ENCODE measurements at places on chromosomes 1 and 21.

DNA sequence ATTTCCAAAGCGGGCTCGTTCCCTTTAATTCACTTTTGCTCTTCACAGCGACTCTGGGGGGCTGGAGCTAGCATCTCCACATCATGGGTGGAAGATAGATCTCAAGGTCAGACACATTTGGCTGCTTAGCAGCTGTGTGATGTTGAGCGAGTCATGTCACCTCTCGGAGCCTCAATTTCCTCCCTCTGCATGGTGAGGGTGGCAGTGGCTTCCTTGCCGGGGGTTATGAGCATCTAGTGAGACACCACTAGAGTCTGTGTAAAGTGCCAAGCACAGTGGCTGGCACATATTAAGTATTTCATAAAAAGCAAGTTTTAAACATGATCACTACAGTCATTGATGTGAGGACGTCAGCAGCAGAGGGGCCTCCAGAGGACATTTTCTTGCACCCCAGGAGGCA is 16.9 kb upstream of the ECE1 start:
- no peak for DNase-seq

DNA sequence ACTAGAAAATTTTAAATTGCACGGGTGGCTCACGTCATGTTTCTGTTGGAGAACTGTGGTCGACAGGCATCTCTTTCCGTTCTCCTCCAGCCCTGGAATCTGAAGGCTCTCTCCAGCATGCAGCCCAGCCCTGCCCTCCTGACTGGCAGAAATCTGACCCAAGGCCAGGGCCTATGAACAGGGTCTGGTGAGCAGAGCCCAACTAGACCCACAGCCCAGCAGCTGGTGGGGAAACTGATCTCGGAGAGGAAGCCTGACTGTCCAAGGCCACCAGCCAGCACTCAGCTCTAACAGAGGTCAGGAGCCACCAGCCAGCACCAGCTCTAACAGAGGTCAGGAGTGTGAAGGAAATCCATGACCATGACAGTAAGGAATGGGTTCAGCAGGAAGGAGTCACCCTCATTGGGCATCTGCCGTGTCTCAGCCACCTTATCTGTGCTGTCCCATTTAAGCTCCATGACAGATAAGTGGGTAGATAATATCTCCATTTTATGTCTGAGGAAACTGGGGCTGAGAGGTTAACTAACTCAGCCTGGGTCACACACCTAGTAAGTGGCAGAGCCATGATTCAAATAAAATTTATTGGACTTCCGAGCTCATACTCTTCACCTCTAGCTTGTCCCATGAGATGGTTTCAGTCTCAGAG is 20.2 kb upstream of the PKP1 start:
- no peak for DNase-seq

DNA sequence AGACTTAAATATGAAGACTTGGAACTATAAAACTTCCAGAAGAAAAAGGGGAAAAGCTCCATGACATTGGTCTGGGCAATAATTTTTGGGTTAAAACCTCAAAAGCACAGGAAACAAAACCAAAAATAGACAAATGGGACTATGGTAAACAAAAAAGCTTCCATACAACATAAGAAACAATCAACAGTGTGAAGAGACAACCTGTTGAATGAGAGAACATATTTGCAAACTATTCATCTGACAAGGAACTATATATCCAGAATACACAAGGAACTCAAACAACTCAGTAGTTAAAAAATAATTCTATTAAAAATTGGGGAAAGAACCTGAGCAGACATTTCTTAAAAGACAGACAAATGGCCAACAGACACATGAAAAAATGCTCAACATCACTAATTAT is 192.7 kb upstream of the ZNHIT6 start:
- no peak for DNase-seq

DNA sequence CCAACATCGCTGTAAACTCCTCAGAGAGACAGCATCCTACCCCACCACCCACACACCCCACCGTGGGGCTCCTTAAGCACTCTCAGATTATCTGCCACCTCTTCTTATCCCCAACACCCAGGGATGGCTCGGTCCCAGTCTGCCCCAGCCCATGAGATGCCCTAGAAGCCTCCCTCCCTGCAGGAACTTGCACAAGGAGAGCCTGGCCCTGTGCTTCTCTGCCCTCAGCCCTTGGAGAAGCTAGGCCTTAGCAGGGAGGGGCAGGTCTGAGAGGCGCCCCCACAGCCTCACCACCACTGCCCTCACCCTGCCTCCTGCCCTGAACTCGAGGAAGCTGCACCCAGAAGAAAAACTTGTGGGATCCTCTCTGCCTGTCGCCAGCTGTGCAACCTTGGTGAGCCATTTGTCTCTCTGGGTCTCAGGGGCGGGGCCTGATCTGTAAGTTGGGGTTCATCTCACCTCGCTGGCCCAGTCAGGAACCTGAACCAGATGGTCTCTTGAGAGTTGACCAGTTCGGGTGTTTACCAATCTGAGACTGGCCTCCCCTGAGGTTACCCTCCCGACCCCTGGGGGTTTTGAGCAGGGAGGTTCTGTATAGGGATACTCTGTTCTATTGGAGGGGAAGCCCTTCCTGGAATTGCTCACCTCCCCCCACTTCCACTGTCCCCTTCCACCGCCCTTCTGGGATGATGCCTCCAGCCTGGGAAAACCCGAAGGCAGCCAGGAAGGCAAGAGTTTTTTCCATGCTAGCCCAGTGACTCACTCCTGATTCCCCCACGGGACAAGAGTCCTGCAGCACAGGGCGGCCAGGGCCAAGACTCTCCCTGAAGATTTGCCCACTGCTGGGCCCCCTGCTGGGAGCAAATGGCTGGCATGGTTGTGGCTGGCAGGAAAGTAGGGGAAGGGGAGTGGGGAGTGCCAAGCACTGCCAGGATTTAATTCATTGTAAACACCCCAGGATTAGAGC is at the start of gene S100A3:
Gene S100A3 (minus strand): TSS at position 537 of the 967 bp plus-strand sequence. CDS start 773 bp downstream, outside the sequence.
- DNase-seq: no peak

GRCh38 chr1:206790502-206791250 is 18.4 kb upstream of the IL10 start:
- DNase-seq: no peak

- DNase-seq: no peak
Measured at GRCh38 chr1:227732586-227733308, 2.4 kb downstream of the JMJD4 start.

DNA sequence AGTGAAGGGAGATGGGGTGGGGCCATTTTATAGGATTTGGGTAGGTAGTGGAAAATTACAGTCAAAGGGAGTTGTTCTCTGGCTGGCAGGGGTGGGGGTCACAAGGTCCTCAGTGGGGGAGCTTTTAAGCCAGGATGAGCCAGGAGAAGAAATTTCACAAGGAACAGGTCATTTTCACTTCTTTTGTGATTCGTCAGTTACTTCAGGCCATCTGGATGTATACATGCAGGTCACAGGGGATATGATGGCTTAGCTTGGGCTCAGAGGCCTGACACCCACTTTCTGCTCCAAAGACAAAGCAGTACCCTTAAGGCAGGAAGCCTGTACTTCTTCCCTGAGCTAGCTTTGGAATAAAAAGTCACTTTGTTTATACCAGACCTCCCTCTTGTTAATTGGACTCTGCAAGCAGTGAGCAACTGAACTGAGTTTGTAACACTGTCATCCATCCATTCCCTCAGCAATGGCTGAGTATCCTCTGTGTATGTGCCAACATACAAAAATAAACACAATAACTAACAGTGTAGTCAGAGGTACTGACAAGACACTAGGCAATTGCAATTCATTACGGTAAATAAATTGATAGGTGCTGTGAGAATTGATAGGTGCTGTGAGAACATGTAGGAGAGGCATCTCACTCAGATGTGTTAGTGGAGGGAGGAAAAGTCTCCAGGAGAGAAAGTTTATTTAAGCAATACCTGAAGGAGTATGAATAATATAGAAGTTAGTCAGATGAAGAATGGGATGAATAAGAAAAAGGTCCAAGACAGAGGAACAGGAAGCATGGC is 14.7 kb upstream of the RGS2 start:
- DNase-seq: no peak

- no peak for DNase-seq
Measured at GRCh38 chr1:230243583-230244353, 176.7 kb downstream of the GALNT2 start.

DNA sequence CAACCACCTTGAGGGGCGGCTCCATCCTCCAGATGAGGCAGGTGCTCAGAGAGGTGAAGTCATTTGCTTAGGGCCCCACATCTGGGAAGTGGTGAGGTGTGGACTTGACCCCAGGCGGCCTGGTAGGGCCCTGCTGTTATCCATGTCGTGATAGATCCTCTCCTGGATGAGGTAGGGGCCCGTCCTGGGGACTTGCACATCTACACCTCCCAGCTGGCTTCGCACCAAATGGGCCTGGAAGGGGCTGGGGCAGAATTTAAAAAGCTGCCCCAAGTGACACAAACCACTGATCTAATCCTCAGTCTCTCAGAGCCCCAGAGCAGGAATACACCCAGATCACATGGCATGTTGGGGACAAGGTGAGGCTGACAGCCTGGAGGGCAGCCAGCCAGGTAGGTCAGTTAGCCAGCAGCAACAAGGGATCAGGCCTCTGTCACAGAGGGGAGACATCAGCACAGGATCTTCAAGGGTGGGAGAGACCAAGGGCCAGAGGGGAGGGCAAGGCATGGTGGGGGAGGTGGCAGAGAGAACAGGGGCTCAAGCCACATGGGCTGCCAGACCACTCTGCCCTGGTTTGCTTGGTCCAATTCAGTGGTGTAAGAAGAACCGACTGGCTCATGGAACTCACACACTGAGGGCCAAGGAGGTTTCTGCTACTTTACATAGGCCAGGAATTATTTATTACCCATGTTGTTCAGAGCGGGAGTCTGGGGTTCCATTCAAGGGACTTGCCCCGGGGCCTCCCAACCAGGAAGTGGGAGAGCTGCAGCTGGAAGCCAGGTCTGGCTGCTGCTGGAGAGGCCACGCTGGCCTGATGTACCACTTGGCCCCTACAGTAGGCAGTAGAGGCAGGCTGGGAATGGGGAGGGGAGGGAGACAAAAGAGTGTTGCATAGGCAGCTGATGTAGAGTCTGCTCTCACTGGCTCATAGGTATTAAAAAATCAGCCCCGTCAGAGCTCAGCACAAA is 12.1 kb downstream of the LRP8 start:
- DNase-seq: no peak

- no peak for DNase-seq
Measured at GRCh38 chr1:245316784-245317183, 162.0 kb downstream of the KIF26B start.

- DNase-seq: no peak
Measured at GRCh38 chr1:192901500-192901899, 92.7 kb downstream of the RGS2 start.

GRCh38 chr1:58432851-58433668 is 113.5 kb downstream of the OMA1 start:
- DNase-seq: no peak

GRCh38 chr1:109579491-109579890 is 31.1 kb downstream of the GNAI3 start:
- no peak for DNase-seq

DNA sequence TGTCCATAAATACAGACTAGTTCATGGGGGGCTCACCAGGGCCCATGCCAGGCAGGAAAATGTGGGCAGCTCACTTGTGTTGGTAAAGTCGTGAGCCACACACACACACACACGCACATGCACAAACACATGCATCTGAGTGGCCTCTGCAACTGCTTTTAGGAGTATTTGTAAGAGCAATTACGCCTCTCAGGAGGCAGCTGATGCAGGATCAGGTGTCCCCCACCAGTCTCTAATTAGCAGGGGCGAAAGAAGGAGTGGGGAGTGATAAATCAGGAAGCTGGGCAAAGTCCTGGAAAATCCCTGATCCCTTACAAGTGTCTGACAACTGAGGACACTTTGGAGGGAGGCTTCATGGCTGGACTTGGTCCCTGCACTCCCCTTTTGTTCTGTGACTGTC is 5.7 kb upstream of the IVL start:
- DNase-seq: no peak
